ENCODE measurements at places on chromosomes 3 and 15.

DNA sequence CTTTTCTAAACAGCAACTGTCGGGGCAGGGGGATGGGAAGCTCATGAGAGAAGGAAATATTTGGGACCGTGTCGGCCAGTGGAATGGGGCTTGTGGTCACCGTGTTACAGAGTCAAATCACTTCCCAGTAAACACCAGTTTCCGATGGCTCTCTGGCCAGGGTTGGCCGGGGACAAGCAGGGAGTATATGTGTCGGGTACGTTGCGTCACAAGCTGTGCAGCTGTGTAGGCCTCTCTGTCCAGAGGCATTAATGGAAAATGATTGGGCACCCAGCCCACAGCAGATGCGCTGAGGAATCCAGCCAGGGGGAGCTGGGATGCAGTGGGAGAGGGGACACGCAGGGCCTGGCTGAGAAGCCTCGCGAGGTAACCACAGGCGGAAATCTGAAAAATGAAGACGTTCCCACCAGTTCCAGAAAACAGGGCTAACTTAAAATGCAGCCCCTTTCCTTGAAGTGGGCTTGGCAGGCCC lies 15.8 kb upstream of the ALDH1A3 start:
- no peak for DNase-seq

DNA sequence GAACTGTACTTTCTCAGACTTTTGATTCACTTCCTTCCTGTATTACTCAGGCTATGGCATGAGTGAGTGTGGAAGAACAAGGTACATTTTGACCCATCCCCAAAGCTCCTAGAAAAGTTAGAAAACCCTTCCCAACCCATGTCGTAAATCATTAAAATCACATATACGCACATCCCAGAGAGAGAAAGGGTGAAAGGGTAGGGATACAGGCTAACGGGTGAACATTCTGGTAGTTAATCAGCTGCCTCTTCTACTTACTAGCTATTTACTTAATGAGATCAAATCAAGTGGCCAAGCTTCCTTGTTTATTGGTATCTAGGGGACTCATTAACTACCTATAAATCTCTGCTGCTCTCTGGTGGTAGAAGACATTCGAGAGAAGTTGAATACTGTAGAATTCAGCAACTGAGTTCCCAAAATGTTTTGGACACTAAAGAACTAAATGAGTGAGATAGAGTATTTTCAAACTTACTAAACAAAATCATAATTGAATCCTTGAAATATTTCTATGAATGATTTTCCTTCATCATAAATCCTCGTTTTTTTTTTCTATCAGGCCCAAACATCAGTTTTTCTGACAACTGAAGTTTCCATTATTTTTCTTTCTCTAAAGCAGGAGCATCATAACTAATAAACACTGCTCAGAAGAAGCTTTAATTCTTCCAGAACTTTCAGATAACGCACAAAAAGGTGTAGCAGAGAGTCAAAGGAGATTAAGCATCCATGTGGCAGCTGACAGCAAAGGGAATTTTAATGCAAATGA lies 124.2 kb downstream of the IMPG2 start:
- DNase-seq = no peak

DNA sequence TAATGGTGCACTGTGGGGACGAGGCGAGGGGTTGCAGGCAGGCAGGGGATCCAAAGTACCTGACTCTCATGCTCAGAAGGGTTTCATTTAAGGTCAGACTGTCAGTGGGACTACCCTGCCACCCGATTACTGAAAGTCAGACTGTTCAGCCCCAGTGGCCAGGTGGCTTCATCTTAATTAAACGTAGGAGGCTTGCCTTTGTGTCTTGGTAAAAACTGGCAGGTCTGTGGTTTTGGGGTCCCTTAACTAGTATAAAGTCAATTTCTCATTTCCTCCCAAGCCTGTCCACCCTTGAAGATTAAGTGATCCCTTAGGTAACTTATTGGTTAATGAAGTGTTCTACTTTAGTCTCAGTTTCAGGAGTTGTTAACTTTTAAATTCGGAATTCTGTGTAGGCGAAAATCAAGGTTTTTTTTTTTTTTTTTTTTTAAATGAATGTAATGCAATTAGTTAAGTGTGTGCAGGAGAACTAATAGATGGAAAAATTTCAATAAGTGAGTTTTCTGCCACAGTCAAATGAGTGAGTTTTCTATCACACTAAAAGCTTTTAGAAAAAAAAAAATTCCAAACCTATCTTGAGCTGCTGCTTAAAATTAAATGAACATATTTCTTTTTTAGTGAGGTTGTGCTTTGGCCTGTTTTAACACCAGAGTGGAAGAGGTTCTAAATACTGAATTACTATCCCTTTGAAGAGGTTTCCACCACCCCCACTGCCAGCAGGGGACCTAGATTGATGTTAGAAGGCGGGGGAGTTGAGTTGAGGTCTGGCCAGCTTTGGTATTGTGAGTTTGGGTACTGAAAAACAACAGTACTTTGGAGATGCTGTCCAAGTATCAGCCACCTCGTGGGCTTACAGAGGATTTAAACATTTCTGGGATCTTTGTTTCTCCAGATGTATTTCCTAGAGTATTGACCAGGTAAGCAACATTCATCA lies 15.2 kb downstream of the ITPR1 start:
- no peak for DNase-seq

DNA sequence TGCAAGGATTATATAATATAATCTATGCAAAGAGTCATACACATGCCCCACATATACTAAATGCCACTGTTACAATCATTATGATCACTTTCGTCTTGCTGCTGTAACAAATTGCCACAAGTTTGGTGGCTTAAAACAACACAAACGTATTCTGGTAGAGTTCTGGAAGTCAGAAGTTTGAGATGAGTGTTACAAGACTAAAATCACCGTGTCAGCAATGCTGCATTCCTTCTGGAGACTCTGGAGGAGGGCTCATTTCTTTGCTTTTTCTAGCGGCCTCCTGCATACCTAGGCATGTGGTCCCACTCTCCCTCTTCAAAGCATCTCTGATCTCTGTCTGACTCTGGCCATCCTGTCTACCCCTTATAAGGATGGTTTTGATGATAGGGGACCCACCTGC lies 1.4 kb upstream of the CCDC174 start:
- no peak for DNase-seq

GRCh38 chr3:113287111-113287802 lies 75.9 kb downstream of the BOC start:
- no peak for DNase-seq

DNA sequence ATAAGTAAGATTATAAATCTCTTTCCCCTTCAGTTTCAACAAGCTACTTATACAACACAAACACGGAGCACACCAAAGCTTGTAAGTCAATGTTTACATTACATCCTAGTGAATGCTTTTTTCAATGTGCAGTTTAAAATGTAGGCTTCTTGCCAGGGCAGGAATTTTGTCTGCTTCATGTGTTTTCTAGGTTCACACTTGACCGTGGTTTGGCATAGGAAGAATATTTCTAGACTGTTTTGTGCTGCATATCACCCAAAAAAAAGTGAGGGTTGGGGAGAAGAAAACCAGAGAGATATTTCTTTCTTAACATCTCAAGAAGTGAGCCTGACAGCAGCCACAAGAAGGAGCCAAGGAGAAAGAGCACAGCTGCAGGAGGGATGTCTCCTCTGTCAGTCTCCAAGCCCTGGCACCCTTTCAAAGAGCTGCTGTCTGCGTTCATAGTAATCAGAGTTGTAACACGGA lies 255.8 kb downstream of the MEIS2 start:
- no peak for DNase-seq

DNA sequence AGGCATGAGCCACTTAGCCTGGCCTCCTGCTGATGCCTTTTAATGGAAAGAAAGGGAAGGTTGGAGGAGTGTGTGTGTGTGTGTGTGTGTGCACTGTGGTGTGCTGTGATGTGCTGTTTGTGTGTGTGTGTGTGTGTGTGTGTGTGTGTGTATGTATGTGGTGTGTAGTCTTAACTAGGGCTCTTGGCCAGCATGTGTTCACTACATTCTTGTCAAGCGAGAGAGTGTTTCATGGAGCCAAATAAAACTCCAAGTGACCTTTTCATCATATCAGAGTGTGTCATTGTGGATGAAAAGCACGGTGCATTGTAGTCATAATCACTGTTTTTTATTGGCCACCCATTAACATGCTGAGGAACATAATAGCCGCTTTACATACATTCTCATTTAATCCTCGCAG lies 30.8 kb upstream of the BHLHE40 start:
- no peak for DNase-seq

DNA sequence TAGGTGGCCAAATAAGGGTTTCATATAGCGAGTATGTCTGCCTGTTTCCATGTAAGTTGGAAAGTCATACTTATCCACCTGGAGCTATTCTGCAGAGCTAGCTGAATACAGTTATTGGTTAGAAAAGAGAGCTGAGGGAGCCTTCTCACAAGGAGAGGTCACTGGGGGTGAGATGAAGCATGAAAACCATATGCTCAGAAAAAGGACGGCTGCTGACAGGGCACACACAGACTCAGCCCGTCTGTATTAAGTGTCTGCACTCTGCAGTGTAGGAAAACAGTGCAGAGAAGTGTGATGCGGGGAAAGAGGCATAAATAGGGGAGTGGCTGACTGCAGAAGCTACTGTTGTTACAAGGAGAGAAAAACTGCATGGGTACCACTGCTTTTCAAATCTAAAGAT lies 58.2 kb downstream of the C3orf70 start:
- DNase-seq = no peak

DNA sequence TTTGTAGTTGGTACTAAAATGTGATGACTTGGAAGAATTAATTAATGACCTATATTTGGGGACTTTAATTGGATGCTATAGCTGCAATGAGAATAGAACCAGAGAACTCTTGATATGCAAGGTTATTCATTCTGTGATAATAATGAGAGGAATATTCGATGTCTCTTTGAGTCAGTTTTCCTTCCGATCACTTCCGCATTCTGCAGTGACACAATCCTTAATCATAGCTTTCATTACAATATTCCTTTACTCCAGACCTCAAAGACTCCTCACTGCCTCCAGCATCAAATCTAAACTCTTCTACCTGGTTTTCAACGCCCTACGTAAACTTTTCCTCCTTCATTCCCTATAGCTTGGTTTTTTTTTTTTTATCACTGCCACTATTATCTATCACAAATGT lies 21.6 kb downstream of the B3GNT5 start:
- no peak for DNase-seq

DNA sequence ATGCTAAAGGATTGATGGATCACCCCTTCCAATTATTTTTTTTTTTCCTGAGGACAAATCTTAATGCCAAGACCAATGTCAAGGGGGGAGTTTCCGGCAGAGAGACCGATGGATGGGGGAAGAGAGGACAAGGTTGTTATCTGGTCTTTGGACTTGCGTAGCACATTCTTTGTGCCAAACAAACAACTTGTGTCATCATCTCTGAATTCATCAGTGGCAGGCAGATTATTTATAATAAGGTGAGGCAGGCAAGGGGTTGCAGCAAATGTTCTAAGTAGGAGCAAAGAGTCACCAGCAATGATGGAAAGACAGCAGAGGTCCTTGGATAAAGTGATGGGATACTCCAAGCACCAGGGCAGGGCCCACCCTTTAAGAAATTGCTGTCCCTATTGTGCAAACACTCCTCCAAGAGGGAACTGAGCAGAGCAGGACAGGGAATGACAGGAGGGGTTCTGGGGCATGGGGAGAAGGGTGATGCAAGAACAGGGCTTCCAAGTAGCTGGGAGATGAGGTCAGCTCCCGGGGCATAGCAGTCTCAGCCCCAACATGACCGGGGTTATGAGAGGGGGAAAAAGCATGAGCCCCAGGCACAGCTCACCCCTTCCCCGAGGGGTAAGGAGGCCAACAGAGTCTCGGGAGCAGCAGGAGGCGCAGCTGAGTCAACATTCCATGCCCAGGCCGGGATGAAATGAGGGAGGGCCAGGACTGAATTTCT lies 57.4 kb downstream of the ANXA2 start:
- DNase-seq = no peak

DNA sequence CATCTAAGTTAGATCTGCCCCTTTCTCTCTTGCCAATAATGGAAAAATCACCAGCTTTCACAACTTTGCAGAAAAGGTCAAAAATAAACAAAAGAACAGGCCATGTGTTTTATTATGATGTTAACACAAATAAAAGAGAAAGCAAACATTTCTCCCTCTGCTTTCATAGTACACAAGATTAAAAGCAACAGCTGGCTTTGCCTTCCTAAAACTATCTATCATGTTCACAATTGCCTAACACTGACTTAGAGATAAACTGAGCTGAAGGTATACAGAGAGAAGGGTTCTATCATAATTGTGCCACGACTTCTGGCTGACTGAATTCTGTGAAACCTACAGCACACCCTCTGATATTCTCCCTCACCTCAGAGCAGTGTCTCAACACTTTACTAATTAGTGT lies 29.4 kb downstream of the AADAC start:
- no peak for DNase-seq

DNA sequence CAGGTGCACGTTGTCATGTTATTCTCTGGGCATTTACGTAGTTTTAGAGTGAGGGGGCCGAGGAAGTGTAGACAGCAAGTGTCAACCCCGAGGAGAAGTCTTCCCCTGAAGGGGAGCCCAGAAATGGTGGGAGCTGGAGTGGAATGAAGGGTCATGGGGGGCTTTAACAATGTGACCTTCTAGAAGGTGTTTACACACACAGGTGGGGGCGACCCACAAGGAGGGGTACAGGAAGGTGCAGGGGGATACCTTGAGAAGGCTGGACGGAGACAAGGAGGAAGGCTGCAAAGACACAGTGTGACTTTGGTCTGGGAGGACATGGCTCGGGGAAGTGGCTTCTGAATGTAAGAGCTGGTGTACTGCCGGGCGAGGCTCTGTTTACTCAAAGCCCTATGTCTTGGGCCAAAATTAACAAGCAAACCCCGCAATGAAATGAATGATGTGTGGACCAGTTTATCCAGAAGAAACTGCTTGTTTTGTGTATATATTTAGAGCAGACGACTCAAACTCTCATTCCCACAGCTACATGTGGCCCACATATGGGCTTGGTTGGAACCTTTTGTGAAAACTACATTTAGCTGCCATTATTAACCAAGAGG lies 18.7 kb downstream of the TRPM1 start:
- no peak for DNase-seq

DNA sequence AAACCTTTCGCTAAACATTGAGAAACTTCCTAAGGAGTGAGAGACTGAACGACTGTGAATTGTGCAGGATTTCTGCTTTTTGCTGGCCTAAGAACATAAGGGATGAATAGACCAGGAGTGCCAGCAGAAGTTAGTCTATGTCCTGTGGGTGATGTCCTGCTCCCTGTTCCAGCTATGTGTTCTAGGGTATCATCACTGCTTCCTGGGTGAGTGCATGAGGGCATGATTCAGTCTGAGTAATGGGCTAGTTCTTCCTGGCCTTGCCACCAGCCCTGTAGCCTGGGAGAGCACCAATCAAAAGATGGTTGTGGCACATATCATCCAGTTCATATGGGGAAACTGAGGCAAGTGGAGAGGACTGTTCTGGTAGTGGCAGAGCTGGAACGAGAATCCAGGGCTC lies 153.9 kb upstream of the TPM1 start:
- DNase-seq = no peak

- no peak for DNase-seq
Measured at GRCh38 chr3:65776081-65776480, 262.6 kb downstream of the MAGI1 start.

Data from T-cell (primary cell).